Stimulated activated CD4-positive, alpha-beta T cell treated with anti-CD3 and anti-CD28 coated beads, Interleukin-15, amount 100 ng/mL, for 48 hours (primary cell): ENCODE measurements at places on chromosomes 16 and 17.

- DNase-seq = no peak
These were observed 43.9 kb downstream of the TRARG1 start for GRCh38 chr17:1323336-1323735.

DNA sequence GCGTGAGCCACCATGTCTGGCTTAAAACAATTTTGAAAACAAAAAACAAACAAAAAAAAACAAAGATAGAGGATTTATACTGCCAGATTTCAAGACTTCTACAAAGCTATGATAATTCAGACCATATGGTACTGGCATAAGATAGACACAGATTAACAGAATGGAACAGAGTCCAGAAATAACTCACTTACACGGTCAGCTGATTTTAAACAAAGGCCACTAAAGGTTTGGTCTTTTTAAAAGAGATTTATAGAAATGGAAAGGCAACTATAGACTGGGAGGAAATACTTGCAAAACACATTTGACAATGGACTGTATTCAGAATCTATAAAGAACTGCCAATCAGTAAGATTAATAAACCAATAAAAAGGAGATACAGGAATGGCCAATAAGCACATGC is 48.6 kb upstream of the MNT start:
- no peak for DNase-seq

- DNase-seq = no peak
These were observed 31.9 kb upstream of the ANKFN1 start for GRCh38 chr17:56121191-56122051.

GRCh38 chr17:74730491-74731346 is 6.3 kb upstream of the RAB37 start:
- DNase-seq = no peak

- DNase-seq = no peak
These were observed 238.0 kb downstream of the HS3ST3A1 start for GRCh38 chr17:13363771-13364170.

DNA sequence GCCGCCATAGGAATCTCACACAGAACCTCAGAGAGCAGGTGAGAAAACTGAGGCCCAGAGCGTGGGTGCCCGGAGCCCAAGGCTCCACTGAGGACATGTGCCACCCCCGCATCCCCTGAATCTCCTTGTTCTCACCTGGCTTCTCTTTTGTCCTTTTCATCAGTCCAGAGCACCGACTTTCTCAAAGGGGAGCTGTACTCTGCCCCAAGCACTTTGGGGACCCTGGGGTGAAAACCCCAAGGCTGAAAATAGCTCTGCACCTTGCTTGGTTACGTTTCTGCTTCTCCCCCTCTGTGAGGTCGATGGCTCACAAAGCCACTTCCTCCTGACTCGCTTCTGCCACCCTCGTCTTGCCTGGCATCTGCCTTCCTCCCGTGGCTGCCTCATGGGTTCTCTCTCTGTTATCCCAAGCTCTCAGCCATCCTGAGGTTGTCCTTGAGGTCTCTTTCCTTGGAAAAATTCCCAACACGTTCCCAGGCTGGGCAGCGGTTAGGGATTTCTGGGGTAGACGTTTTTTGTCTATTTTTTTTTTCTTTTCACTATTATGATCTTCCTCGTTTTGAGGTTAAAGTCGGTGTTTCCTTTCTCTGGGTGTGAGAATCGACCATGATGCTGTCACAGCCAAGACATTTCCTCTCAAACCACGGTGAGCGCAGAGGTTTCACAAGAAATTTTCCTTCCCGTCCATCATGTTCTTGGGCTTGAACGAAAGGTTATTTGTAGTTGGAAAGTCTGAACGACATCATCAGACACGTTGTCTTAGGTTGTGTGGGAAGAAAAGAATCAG is 37.2 kb downstream of the IRF8 start:
- DNase-seq = peak; percentile 75
